ENCODE measurements at places on chromosomes 5 and 9. TPM values are rescaled to one million over a fixed set of nuclear protein-coding genes. Genes with fewer than 3 reads are reported as not detected.

NUDT2 gene
- total RNA-seq = 1.9 TPM

AFF4 gene
- total RNA-seq = 122 TPM

INIP gene
- 22.9 TPM for total RNA-seq

ACOT12 gene
- not detected for total RNA-seq

ZNF189 gene
- 9.8 TPM for total RNA-seq

DNA sequence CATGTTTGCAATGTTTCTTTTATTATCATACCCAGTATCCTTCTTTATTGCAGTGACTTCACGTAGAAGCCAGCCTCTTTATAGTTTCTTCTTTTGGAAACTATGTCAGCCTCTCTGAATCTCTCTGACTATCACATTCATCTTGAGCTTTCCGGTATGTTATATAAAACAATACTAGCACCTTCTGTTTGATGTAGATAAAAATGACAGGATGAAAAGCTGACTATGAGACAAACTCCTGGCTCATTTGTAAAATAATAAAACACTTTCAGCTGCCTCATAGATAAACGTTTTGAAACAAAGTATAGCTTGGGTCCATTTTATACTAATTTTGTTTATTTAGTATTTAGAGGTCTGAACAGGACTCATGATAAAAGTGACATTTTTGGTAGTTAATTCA, 1145.4 kb upstream of the NUDT12 start:
- no peak for DNase-seq

DNA sequence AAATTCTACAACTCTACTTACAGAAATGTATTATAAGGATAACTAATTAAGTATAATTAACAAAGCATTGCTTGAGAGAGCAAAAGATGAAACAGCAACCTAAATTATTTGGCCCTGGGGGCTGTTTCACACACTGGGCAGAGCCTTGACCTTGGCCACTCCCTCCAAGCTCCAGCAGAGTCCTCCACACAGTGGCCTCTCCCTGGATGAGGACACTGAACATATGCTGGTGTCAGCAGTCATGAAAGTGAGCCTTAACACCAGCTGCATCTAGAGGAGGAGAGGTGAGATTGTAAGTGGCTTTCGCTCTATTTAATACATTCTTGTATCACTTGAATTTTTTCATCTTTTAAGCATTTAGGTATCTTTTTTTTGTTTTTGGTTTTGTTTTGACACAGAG, 23.3 kb upstream of the ZDHHC12 start:
- DNase-seq = no peak

- DNase-seq = no peak
Observed at GRCh38 chr9:13675638-13676000, 396.1 kb upstream of the MPDZ start.

- DNase-seq = no peak
Observed at GRCh38 chr9:32584784-32585183, 11.8 kb upstream of the NDUFB6 start.

- DNase-seq = no peak
Observed at GRCh38 chr9:130201399-130201873, 29.2 kb downstream of the NCS1 start.

DNA sequence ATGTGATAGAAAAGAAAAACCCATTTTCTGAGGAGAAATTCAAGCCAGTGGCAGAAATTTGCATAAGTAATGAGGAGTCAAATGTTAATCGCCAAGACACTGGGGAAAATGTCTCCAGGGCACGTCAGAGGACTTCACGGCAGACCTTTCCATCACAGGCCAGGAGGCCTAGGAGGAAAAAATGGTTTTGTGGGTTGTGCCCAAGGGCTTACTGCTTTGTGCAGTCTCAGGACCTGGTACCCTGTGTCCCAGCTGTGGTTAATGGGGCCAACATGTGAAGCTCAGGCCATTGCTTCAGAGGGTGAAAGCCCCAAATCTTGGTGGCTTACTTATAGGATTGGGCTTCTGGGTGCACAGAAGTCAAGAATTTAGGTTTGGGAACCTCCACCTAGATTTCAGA, 54.8 kb upstream of the ADAMTS2 start:
- DNase-seq = no peak

DNA sequence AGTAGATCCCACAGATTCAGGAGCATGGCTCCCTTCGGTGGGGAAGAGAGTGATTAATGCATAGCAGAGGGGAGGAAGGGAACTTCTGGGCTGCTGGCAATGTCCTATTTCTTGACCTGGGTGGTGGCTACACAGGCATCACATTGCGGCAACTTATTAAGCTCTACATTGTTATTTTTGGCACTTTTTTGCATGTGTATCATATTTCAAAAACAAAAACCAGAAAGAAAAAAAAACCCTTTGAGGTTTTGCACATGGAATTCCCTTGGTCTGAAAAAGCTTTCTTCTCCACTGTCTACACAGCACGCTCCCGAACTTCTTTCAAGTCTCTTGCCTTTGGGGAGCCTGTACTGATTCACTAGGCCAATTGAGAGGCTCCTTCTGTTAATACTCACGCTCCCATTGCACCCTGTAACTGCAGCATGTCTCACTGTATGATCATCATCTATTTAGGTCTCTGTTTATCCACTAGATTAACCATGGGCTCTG, 25.1 kb downstream of the CEMIP2 start:
- DNase-seq = no peak

GRCh38 chr9:116133163-116133562, 20.4 kb upstream of the PAPPA start:
- DNase-seq = no peak

GRCh38 chr9:23752859-23753258, 73.2 kb downstream of the ELAVL2 start:
- DNase-seq = no peak

- peak; percentile 31 for DNase-seq
Observed at GRCh38 chr5:181245427-181246275, 1.9 kb upstream of the RACK1 start.

DNA sequence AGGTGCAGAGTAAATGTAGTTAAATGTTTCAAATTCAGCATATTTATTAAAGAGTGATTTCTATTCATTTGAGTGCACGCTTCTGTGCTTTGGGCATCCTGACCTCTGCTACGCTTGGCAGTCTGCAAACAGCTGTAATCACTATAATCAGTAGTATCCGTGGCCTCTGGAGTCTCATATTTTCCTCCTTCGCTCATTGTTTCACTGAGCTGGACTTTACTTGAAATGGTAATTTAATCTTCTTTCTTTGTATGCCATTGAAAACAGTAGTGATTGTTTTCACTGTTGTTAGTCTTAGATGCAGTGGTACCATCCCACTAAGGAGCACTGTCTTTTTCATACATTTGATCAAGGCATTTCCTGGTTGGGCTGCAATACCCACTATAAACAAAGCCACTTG, 43.5 kb upstream of the CAVIN4 start:
- no peak for DNase-seq

DNA sequence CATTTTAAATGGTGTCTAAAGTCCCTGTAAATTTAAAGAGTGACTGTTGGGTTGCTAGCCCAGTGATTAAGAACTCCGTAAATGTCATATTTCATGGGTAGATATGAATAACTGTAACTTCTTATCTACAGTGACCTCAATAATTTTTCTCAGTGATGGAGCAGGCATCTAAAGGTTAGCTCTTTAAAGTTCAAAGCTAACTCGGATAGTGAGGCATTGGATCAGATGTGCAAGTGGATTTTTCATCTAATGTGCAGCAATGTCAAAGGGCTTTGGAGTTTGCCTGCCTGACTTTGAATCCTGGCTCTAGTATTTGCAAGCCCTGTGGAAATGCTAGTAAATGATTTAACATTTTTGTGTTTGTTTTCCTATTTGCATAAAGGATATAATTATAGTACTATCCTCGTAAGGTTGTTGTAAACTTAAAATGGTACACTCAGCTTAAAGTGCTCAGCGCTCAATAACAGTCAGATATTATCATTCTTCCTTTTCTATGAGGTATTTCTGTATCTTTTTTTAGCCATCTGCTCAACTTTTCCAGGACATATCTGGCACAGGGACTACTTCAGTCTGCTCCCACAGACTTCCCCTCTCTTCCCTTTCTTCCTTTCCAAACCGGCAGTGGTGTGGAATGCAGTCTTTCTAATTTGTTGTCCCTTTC, 163.7 kb upstream of the ELL2 start:
- no peak for DNase-seq

DNA sequence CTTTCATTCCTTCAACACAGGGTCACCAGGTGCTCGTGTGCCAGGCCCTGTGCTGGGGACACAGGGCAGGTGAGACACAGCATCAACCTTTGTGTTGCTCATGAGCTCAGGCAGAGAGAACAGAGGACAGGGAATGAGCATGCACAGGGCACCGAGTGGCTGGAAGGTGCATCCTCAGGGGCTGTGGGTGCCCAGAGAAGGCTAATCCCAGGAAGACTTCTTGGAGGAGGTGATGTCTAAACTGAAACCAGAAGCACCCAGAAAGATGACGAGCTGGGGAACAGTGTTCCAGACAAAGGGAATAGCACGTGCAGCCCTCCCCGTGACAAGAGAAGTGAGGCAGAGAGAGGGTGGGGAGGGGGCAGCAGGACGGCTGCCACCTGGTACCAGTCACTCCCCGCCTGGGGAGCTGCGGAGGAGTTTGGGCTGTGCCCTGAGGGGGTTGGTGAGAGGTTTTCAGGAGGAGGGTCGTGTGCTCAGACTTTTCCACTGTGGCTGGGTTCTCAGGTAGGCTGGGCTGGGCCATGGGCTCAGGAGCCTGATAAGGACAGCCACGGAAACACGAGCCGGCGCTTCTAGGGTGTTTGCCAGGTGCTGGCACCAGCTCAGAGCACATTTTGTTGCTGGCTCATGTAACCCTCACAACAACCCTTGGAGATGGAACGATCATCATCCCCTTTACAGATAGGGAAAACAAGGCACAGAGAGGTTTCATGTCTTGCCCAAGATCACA, 46.0 kb downstream of the HMCN2 start:
- DNase-seq = no peak

DNA sequence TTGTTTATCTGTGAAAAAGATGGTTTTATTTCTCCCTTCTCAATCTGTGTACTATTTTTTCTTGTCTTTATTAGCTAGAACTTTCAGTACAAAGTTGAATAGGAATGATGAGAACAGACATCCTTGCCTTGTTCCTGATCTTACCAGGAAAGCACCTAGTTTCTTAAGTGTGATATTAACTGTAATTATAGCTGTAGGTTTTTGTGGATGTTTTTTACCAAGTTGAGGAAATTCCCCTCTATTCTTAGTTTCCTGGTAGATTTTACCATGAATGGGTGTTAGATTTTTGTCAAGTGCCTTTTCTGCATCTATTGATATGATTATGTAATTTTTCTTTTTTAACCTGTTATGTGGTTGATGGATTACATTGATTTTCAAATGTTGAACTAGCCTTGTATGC, 68.7 kb downstream of the KCNN2 start:
- no peak for DNase-seq

- DNase-seq = no peak
Observed at GRCh38 chr5:69219939-69220338, 14.7 kb upstream of the CDK7 start.
